ENCODE measurements at places on chromosomes 3 and 15.

GRCh38 chr3:8233938-8234337 is 267.7 kb upstream of the LMCD1 start:
- DNase-seq: no peak

DNA sequence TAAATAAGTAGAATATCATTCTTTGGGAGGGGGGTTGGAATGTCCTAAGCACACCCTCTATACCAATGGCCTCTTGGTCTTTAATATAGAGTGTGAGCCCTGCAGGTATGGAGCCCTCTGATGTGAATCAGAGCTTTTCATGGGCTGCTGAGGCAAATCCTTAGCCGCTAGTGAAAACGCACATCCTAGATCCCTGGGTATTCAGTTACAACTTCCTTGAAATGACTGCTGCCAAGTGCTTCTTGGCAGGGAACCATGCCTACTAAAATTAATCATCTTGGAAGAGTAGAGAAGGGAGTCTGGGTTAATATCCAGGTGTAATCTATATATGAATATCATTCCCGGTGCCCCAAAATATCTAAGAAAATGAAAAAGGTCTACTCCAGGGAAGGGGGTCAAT is 109.1 kb downstream of the POLQ start:
- no peak for DNase-seq

- no peak for DNase-seq
Observed at GRCh38 chr15:67116742-67117141, 51.3 kb downstream of the SMAD3 start.

GRCh38 chr3:35708394-35709271 is 69.3 kb downstream of the ARPP21 start:
- DNase-seq: no peak

DNA sequence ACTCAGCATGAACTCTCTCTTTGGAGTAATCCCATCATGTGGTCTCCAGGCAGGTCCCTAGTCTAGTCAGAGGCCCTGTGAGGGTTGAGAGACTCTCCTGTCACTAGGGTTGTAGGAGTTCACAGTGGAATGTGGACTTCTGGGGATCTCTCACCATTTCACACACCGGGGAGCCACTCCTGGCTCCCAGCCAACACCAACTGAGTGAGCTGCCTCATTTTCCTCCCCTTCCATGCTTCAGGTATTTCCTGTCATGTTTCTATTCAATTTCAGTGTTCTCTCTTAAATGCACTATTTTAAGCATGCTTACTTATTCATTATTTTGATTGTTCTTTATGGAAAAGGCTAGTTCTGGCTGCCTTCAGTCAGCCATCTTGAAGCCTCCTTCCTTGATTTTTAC is 467.5 kb upstream of the ARL6 start:
- no peak for DNase-seq

GRCh38 chr15:47427463-47427862 is 289.8 kb upstream of the SEMA6D start:
- DNase-seq: no peak

DNA sequence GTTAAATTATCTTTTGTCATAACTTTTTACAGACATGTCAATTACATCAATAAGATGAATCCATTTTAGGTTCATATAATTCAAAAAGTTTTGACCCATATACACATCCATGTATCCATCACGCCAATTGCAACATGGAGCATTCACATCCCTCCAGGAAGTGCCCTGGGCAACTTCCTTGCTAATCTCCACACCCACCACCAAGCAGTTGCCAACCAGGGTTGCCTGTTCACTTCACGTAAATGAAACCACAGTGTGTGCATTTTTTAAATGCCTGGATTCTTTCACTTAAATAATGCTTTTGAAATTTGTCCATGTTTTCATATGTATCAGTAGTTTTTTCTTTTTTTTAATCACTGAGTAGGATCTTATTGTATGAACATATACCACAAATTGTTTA is 40.7 kb upstream of the LYZL4 start:
- no peak for DNase-seq

DNA sequence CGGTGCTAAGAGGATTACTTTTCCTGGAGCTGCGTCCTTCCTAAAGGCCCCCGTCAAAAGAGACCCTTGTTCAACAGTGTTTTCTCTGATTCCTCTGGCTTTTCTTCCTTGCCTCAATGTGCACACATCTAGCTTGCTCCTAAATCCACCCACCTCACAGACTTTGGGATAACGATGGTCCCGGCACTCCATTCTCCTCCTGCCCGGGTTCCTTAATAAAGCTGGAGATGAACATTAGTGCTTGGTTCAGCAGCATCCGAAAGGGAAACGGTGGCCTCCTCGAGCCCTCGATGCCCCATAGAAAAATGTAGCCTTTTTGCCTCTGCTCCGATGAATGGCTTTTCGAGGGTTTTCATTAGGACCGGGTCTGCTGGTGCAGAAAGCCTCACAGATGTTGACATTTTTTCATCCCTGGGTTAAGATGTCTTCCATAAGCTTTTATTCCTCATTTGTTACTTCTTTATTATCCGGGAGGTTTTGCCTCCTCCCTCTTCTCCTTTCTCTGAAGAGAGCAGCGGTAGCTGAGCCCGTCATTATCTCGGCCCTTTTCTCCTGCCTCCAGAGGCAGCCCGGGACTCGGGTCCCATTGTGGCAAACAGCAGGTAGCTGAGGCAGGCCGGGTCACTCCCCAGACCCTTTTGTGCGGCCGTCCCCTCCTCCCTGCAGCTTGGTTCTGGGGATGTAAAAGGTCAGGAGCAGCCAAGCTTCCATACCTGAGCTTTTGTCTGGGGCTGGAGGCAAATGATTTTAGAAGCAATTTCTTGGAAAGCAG is 64.6 kb downstream of the CPN2 start:
- no peak for DNase-seq

DNA sequence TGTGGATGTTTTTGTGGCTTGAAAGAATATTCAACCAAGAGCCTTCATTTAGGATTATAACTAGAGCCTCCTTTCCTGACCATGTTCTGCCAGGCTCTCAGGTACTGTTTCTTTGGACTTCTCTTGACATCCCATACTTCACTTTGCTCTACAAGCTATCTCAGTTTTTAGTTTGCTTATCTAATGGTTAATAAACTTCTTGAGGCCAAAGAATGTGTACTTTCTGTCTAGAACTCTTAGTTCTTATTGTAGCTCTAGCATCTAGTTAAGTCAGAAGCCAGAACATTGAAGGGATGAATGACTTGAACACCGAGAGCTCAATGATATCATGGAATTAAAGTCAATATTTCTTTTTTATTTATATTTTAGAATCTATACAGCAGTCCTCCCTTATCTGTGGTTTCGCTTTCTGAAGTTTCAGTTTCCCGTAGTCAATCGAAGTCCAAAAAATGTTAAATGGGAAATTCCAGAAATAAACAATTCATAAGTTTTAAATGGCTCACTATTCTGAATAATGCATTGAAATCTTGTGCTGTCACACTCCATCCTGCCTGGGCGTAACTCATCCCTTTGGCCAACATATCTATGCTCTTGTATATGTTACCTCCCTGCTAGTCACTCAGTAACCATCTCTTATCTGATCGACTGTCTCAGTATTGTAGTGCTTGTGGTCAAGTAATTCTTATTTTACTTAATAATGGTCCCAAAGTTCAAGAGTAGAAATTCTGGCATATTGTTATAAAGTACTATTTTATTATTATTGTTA is 368.6 kb upstream of the RBMS3 start:
- no peak for DNase-seq

GRCh38 chr15:62469874-62470688 is 305.0 kb upstream of the C2CD4B start:
- DNase-seq: no peak

GRCh38 chr3:168213920-168214319 is 118.2 kb upstream of the GOLIM4 start:
- no peak for DNase-seq

DNA sequence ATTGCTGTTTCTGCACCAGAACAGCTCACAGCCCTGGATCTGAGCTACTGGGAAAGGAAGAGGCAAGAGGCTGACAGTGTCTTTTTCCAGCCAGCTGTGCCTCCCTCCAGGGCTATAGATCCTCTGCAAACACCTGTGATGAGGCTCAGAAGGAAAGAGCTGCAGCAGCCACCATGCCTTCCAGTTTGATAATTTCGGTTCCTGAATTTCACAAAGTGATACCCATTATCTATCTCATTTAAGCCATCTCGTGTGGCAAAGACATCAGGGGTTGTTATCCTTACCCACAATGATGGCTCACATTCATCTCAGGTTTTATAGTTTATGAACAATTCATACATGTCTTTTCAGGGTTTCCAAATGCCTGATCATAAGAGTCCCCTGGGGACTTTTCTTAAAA is 1.8 kb upstream of the LARP6 start:
- no peak for DNase-seq

DNA sequence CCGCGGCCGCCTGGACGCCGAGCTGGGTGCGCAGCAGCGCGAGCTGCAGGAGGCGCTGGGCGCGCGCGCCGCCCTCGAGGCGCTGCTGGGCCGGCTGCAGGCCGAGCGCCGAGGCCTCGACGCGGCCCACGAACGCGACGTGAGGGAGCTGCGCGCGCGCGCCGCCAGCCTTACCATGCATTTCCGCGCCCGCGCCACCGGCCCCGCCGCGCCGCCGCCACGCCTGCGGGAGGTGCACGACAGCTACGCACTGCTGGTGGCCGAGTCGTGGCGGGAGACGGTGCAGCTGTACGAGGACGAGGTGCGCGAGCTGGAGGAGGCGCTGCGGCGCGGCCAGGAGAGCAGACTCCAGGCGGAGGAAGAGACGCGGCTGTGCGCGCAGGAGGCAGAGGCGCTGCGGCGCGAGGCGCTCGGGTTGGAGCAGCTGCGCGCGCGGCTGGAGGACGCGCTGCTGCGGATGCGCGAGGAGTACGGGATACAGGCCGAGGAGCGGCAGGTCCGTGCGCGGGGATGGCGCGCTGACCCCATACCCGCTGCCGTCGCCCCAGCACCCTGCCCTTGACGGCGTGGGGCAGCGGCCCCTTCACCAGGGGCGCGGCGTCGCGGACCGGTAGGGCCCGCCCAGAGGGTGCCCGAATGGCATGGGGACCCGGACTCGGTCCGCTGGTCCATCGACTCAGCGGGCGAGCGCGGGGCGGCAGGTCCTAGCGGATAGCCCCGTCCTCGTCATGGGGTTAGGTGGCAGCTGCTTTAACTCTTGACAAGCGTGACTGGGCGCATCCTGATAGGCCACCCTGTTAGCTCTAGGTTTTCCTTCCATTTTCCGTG is 848 bp downstream of the SYNM start:
- DNase-seq: peak; percentile 44

GRCh38 chr3:106329521-106329920 is 460.7 kb upstream of the CBLB start:
- DNase-seq: no peak

DNA sequence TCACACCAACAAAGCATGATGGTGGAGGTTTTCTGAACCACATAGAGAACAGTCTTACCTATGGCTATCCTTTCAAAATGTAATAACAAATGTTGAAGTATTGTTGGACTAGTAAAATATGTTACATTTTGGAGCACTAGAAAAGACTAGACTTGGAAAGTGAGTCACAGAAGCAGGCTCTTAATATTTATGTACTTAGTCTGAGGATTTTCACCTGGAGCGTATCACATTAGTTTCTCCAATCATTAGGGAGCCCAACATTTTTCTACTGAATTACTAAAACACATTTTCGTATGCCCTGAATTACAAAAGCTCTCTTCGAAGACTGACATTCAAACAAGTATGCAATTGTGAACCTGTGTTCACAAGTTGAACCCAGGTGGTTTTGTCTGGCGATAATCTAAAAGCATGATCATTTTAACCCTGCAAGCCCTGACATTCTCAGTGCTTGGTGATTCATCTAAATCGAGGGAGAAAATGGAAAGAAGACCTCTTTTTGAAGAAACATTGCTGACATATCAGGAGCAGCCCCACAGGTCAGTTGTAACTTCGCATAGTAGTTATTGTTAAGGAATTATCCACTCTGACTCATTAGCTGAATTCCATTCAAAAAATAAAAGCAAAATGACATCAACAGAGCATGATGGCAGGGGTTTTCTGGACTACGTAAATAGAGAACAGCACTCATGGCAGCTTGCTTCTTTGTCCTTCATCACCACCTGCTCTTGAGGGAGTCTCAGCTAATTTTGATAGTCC is 679.8 kb upstream of the NECTIN3 start:
- no peak for DNase-seq

DNA sequence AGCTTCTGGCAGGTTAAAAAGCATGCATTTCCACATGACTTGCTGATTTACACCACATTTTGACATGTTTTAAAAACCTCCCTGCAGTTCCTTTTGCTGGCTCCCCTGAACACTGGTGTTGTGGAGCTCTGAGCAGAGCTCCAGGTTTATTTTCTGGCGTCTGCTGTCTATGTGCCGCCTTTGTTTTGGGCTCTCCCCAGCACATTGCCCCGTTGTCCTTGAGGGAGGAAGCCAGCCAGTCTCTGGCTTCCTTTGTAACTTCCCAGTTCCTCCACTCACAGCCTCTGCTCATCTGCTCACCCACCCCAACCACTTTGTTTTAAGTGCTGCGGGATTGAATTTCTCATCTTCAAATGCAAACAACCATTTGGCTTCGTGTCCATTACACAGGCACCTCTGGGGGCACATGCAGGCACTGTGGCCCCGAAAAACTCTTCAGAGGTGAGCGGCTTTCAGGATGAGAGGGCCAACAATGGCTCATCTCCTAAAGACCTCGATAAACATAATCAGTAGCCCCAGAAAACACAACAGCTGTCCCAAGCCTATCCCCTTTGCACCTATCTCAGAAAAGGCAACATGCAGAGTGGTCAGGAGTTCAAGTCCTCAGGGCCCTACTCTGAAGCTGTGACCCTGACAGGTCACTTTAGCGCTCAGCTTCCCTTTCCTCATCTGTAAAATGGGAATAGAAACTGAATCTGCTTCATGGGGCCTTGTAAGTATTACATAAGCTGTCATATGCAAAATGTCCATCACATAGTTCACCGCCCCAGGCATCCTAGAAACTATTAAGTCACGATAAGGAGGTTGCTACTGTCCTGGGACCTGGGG is 1.3 kb upstream of the MEF2A start:
- no peak for DNase-seq

GRCh38 chr3:124887177-124887931 is at the start of gene ITGB5:
Gene ITGB5, minus strand, starts transcription at chr3:124887365. Its CDS starts 365 bp downstream, at chr3:124887000.
- DNase-seq: peak; percentile 69

DNA sequence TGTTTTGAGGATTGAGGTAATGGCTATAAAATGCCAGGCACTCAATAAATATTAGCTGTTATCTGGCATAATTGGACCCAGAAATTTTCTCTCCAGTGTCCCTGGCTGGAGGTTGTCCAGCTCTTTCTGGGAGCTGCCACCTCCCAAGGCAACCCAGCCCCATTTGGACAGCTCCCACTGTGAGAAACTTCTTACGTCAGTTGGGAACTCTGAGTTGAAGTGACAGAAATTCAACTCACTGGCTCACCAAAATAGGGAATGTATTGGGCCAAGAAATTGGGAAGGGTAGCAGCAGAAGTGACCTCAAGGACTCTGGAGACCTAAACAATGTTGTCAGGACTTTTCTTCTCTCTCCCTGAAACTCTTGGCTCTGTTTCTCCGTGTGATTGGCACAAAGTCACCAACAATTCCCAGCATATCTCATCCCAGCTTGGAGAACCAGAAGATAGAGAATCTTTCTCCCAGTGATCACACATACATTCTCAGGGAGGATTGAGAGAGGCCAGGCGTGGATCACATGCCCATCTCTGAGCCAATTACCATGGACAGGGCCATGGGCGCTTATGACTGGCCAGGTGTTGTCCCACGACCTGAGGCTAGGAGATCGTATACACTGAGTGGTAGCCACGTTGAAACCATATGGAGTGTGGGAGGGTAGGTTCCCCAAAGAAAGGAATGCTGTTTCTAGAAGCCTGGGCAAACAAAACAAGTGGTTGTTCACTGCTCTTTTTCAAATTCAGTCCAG is 22.5 kb upstream of the HCN4 start:
- DNase-seq: no peak
